ENCODE measurements at places on chromosomes 11 and 22.

GRCh38 chr11:101348786-101349185 is 219.2 kb upstream of the PGR start:
- no peak for DNase-seq

GRCh38 chr11:63745304-63746170 is 23.0 kb downstream of the ZFTA start:
- DNase-seq: no peak

GRCh38 chr11:105612771-105613170 is 2.9 kb downstream of the GRIA4 start:
- DNase-seq: no peak

DNA sequence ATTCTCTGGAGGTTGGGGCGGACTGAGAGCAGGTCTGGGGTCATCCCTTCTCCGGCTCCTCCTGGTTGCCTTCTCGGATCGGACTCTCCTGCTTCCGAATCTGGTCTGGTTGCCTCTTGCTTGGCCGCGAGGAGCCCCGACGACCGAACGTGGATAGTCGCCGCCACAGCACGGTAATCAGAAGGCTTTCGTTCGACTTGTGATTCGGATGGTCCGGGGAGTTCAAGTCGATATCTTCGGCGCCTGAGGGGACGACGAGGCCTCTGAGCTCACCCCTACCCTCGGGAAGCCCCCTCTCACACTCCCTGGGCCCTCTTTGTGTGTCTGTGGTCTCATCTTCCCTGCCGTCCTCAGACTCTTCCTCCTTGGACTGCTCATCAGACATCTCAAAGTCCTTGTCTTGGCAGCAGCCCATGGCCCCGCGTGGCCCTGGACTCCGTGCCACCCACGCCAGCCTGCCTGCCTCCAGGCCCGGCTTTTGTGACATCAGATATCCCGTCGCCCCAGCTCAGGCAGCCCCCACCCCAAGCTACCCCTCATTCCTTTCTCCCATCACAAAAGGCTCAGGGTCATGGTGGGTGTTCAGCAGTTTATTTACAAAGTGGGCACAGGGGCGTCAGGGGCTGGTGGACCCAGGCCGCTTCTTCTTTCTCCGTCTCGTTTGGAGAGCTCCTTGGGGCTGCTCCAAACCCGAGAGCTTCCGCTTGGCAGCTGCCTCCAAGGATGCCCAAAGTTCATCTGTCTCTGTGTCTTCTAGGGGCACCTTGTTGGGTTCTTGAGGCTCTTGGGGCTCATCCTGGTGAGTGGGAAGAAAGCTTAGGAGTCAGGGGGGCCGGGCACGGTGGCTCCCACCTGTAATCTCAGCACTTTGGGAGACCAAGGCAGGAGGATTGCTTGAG is at the start of gene TEX54:
TEX54 (minus strand) TSS at position 506 of the 899 bp plus-strand sequence.
- DNase-seq: peak; percentile 66

- DNase-seq: no peak
These were observed 10.0 kb upstream of the TTLL8 start for GRCh38 chr22:50068096-50068495.

DNA sequence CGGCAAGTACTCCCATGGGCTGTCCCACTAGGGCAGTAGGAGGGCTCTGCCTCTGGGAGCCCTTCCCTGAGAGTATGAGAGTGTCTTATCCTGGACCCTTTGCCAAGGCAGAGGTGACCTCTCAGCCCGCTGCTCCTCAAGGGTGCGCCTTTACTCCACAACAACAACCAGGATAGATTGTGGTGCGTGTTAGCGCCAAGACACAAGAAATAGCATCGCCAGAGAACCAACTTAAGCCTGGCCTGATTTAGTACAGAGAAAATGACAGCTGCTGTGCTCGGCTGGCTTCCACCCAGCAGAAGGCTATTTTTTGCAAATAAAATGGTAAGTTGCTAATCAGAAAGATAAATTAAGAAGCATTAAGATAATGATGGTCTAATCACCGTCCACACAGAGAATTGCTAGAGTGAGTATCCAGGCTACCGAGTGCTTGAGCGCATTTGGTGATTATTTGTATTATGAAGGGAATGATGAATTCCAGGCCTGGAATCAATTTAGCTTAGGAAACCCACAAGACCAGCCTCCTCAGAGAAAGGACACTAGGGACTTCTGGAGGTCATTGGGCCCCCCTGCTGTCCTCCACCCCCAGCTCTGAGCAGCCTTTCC is 119.8 kb downstream of the PKNOX2 start:
- DNase-seq: no peak

- no peak for DNase-seq
These were observed 149.2 kb downstream of the MIAT start for GRCh38 chr22:26806445-26807175.

DNA sequence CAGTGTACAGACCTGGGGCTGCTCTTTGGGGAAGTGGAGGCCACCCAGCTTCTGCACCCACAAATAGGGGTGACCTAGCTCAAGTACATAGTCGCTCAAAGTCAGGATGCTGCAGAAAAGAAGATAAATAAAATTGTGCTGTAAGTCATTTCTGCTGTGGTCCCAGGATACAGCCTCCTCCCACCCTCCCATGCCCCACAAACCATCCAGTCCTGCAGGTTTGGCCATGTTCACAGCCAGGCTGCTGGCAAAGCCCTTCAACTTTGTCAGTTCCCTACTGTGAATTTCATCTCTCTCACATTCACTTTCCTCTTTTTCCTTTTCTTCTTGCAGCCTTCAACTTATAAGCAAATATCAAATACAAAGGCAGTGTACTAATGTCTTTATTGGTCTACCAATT is 33.6 kb downstream of the THOC5 start:
- DNase-seq: no peak

DNA sequence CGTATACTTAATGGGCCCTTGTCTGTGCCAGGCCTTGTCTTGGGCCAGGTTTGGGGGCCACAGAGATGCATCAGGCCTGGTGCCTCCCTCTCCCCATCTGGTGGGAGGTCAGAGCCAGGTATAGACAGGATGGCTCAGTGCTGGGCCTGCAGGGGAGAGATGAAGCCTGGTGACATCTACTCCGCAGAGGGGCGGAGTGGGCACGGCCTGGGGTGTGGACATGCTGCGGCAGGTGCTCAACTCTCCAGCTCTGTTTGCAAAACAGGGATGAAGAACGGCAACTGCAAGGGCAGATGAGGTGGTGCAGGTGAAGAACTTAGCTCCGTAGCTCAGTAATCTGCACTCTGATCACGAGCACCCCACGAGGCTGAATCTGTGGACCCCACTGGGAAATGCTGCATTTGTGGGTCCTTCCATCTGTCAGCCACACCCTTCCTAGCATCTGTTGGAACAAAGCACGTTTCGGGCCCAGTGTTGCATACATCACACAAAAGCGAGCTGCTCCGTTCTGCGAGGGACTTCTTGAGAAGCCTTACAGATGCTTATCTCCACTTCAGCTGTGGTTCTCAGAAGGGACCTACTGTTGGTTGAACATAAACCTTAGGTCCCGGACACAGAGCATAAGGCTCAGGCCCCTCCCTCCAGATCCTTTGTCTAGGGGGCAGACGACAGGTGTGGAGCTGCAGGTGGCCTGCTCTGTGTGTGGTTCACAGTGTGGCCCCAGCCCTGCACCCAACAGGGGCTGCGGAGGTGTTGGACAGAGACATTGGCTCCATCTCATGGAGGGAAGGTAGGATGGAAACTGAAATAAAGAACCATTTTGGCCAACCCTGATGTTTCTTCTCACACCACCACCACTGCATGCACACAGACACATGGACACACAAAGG is 78.3 kb downstream of the LRRC32 start:
- no peak for DNase-seq

DNA sequence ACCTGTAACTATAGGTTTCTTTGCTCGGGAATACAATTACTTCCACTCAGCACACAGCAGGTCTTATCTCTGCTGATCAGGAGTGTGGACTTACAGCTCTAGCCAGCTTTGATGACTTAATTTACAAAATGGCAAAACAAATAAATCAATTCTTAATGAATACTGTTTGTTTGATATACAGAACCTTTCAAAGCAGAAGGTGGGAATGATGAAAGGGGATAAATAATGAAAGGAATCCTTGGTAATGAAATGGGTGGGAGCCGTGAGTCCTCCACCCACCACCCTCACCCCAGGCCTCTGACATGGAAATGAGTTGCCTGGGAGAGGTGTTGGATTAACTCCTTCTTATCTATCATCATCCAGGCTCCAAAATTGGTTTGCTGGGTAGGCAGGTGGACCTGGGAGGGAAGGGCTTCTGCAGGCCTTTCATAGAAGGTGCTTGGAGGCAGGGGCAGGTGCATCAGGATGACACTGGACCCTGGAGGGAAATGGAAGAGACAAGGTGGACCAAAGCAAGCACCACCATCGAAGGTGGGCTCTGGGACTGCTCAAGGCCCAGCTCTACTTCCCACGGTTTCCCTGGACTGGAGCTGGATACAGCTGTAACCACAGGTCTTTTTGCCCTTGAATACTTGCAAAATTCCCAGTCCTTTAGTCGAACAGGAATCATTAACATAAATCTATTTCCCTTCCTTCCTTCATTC is 23.0 kb downstream of the POU2AF1 start:
- no peak for DNase-seq

GRCh38 chr22:42078469-42079318 is 806 bp upstream of the SMDT1 start:
- DNase-seq: no peak

DNA sequence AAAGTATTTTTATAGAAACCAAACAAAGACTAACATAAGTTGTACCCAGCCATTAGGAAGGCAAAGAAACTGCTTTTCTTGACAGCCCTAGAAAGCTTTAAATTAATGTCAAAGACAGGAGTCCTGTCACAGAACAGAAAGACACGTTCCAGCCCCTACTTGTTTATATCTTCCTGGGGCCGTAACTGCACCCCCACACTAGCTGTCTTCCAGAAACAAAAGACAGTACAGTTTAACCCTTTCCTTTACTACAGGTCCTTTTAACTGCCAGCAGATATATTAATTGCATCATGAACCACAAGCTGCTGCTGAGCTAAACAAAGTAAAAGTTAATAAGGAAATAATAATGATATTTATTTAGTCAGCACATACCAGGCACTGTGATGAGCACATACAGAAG is 20.3 kb upstream of the CFAP300 start:
- no peak for DNase-seq

- DNase-seq: no peak
These were observed 67.2 kb downstream of the SGSM1 start for GRCh38 chr22:24873226-24873625.
